ENCODE measurements at places on chromosomes 4 and X.

DNA sequence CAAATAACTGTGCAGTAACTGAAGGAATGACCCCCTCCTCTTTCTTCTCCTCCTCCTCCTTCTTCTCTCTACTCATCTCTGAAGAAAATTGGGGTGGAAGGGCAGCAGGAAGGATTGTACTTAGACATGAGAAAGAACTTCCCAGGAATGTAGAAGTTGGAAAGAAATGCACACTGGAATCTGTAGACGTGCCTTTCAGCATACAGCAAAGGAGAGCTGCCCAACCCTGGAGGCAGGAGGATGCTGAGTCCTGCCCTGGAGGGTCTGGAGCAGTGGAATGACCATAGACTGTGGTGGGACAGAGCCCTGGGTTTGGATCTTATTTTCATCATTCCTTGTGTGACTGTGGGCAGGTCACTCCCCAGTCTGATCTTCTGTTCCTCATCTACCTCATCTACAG is 80.1 kb downstream of the PJA1 start:
- DNase-seq = no peak

GRCh38 chr4:116480546-116480945 is 604.8 kb downstream of the TRAM1L1 start:
- no peak for DNase-seq

GRCh38 chr4:14857475-14857874 is 144.8 kb upstream of the CPEB2 start:
- no peak for DNase-seq

- DNase-seq = no peak
These were observed 97.3 kb downstream of the SORCS2 start for GRCh38 chr4:7289589-7289988.

GRCh38 chr4:99636422-99636821 is 21.2 kb downstream of the C4orf54 start:
- DNase-seq = no peak

- DNase-seq = no peak
These were observed 252.9 kb upstream of the SMIM31 start for GRCh38 chr4:164501074-164501473.

GRCh38 chr4:102629673-102630072 is 128.5 kb downstream of the NFKB1 start:
- no peak for DNase-seq

DNA sequence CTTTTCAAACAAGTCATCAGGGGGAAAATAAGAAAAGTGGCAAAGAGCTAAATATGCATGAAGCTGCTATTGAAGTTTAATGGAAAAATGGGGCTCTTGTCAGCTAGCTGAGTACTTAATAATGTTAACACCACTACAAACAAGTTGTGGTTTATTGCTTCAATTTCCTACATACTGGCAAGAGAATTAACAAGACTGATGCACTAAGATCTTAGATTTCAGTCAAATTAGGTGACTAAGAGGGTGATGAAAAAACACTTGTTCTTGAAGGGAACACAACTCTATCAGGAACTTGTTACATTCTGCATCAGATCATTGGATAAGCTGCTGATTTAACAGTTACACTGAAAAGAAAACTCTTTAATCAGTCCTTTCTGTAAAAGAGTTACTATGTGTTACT is 234.6 kb upstream of the AFF2 start:
- DNase-seq = no peak

DNA sequence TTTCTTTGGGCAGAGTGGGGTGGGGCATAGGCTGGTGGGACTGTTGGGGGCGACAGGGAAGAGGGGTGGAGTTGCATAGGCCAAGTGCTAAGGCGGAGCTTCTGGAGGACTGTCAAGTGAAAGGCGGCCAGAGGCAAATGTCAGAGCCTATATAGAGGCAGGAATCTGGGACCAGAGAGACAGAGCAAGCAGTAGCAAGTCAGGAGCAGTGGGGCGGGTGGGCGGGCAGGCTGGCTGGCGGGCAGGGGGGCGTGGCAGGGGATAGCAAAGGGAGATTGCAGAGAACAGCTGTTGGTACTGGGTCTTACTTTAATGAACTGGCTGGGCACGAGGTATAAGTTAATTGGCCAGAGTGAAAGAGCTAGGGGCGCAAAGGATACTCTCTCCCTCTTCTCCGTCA is 89.8 kb downstream of the RTL9 start:
- DNase-seq = no peak

DNA sequence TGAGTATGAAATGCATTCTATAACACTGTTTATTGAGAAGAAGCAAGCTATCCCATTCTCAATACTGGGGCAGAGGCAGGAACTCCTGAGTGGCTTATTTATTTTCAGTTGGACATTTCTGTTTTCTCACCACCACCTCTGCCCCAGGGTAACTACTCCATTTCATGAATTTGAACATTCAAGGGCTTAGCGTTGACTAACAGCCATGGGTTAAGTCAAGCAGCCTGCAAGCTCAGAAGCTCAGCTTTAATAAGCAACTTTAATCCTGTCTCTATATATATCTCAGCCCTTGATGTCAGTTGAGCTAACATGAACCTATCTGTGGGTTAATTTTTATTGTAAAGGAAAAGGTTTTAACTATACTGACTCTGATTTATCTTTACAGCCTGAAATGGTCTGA is 93.8 kb downstream of the MBNL3 start:
- no peak for DNase-seq

- DNase-seq = peak; percentile 60
These were observed 628 bp downstream of the MXD4 start for GRCh38 chr4:2261110-2261852.

Data from CD8-positive, alpha-beta memory T cell (primary cell).